Kidney (tissue), 22 donors: ENCODE measurements at places on chromosomes 12 and 14. TPM values are rescaled to one million over a fixed set of nuclear protein-coding genes. Genes with fewer than 3 reads are reported as not detected.

DNA sequence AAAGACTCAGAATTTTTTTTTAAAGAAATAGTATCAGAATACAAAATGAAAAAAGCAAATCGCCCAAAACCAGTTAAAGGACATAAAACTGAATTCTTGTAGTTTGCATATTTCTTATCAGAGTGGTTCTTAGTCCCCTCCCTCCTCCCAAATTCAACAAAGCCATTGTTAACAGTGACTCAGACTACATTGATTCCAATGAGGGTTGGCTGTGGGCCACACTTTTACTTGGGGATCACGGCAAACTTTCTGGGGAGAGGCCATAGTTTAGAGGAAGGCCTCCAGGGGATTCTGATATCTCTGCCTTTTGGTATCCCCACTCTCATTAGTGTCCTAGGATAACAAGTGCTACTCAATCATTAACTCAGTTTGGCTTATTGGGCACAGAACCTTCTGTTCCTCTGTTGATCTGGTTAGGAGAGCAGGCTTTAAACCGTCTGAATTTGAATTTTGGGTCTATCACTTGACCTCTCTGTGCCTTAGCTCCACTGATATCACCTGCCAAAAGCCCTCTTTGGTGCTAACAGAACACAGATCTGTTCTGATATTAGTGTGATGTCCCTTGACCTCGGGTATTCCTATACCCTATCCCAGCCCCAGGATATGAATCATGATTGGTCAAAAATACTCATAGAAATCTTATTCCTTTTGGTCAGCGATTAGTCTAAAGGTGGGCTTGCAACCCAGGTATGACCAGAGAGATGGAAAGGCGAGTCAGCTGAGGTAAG lies 45.2 kb upstream of the APPL2 start:
- no peak for DNase-seq

GLT1D1 gene
- 0.45 TPM for polyA plus RNA-seq

DNA sequence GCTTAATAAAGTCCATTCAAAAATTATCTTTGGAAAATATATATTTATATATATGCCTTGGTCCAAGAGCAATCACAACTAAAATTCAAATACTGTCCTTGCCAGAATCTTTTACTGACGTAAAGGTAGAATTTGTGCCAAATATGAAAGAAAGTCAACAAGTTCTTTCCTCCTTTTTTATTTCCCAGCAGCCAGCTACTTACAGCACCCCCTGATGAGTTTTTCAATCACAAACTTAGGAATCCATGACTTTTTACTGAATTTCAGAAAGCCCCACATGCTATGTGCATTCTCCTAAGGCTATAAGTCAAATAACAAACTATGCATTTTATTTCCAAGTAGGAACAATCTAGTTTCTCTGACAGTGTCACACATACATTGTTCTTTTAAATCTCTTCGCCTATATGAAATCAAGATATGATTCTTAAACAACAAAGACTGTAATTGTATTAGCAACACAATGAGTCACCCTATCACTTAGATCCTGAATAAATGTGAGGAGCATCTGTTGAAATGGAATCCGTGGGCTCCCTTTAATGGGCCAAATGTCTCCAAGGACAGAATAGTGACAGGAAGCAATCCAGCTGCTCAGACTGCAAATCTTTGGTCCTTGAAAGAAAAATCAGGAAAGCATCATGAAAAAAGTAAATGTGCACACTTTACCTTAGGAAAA lies 271.4 kb downstream of the DUSP6 start:
- no peak for DNase-seq

ANO4 gene
- polyA plus RNA-seq = 0.82 TPM

PTCSC3 gene
- polyA plus RNA-seq = 6.4 TPM

GRCh38 chr12:117360551-117361346 lies 677 bp downstream of the NOS1 start:
- no peak for DNase-seq

DNA sequence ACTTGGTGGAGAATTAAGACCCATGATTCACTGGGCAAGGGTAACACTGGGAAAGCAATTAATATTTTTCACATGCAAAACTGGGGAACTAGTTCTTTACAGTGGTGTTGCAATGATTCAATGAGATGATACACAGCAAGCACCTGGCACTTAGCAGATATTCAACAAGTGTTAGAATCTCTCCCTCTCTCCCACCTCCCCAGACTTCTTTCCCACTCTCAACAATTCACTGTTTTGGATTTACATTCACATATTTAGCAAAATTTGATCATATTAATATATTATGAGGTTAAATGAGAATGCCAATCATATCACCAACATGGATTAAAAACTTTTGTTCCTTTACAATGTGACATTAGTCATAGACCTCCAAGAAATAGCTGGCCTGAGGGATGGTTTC lies 223.1 kb upstream of the GRIP1 start:
- DNase-seq = no peak

MAP4K5 gene
- 9.4 TPM for polyA plus RNA-seq

DNA sequence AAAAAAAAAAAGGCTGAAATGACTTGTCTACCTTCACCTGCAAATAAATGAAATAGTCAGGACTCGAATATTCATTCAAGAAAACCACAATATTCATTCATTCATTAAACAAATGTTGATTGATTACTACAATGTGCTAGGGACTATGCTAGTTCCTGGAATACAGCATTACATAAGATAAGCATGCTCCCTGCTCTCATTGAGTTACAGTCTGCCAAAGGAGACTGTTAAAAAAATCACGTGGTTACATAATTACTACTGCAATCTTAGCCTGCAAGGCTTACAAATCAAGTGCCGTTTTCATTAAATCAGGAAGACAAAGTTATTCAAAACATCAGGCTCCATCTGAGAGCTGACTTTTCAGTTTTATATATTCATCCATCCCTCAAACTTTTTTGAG lies 70.4 kb upstream of the RIC8B start:
- no peak for DNase-seq

DBX2 gene
- not detected for polyA plus RNA-seq

BRF1 gene
- 19.3 TPM for polyA plus RNA-seq

DNA sequence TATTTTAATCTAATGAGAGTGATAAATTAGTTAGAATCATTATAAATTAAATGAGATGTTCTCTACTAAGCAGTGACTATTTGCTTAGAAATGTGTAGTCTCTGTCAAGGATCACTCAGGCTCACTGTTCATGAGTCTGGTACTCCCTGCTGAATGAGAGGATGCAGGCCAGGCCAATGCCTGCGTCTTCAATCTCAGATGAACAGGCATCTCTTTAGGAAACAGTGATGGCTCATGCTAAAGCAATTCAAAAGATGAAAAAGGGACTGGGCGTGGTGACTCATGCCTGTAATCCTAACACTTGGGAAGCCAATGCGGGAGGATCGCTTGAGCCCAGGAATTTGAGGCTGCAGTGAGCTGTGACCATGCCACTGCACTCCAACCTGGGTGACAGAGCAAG lies 106.8 kb downstream of the ZFC3H1 start:
- no peak for DNase-seq

TMEM30B gene
- 9.4 TPM for polyA plus RNA-seq

GRCh38 chr14:88552876-88553275 lies 1.9 kb downstream of the PTPN21 start:
- no peak for DNase-seq

FAM90A1 gene
- polyA plus RNA-seq = 0.80 TPM

TMEM19 gene
- polyA plus RNA-seq = 14.9 TPM

NRL gene
- polyA plus RNA-seq = 5.5 TPM

DNA sequence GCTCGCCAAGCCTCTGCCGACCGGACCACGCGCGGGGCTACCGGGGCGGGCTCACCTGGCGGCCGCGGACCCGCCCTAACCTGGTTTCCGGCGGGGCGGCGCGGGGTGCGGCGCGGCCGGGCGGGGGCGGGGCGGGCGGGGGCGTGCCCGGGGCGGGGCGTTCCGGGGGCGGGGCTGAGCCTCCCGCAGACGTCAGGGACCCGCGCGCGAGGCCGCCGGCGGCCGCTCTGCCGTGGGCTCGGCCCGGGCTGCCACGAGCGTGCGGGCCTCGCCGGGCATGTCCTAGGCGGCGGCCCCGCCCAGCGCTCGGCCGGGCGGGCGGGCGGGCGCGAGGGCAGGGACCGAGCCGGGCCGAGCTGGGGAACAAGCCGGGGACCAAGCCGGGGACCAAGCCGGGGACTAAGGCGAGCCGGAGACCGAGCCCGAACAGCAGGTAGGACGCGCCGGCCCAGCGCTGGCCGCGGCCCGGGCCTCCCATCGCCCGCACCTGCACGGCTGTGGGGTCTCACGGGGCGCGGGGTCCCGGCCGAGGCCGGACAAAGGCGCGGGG lies at the start of gene CEP170B:
TSS of gene CEP170B (plus strand) at position 188 of the 550 bp plus-strand sequence. CDS start 3,183 bp downstream, outside the sequence.
- peak; percentile 50 for DNase-seq

DNA sequence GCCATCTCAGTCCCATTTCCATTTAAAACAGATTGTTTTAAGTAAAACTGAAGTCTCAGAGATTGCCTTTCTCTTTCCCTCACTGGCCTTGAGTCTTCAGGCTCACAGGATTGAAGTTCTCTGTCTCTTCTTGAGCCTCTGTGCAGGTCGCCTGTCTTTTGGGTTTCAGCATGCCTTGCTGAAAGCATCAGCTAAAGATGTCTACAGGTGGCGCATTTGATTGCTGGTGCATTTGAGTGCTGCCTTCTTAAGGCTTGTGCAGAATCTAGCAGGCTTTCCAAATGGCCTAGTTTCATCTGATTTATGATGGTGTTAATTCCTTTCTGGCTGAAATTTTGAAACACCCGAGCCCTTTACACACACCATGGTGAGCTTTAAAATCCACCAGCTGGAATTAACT lies 1062.2 kb upstream of the FBXO33 start:
- no peak for DNase-seq

MANSC4 gene
- not detected for polyA plus RNA-seq
